ENCODE measurements at places on chromosomes 11 and 22. TPM values are rescaled to one million over a fixed set of nuclear protein-coding genes. Genes with fewer than 3 reads are reported as not detected.

Gene NEAT1
- total RNA-seq = 1,138 TPM

Gene PIH1D2
- 5.5 TPM for total RNA-seq

Gene FAT3
- 13.9 TPM for total RNA-seq

Gene VSIG10L2
- 0.39 TPM for total RNA-seq

Gene ENTHD1
- total RNA-seq = under 0.01 TPM

Gene MPPED2
- total RNA-seq = 3.4 TPM

Gene PNPLA5
- total RNA-seq = 0.13 TPM

Gene MOV10L1
- 0.43 TPM for total RNA-seq

Gene KDM4E
- not detected for total RNA-seq

Gene MRGPRE
- 0.78 TPM for total RNA-seq

Gene CHADL
- total RNA-seq = 1.5 TPM

Gene SPDYC
- not detected for total RNA-seq

Gene UBQLN3
- 0.13 TPM for total RNA-seq

Gene OR51E2
- total RNA-seq = not detected

Gene KRTAP5-9
- total RNA-seq = not detected

Gene CNTF
- total RNA-seq = 1.5 TPM

Gene IRAG1
- 2.1 TPM for total RNA-seq

Gene CXCR5
- not detected for total RNA-seq

Gene RAC2
- total RNA-seq = 5.4 TPM

Gene CSNK2A3
- total RNA-seq = 2.7 TPM

Gene C11orf16
- total RNA-seq = not detected

Gene AQP11
- total RNA-seq = 0.78 TPM

Gene MUC5B
- total RNA-seq = not detected

Gene TCP11L1
- total RNA-seq = 33.8 TPM

Gene FKBP2
- 32.5 TPM for total RNA-seq

Gene MYRF
- total RNA-seq = under 0.01 TPM

Gene PTPRCAP
- total RNA-seq = 0.11 TPM

Gene PPP6R3
- 147 TPM for total RNA-seq

Gene BATF2
- 1.4 TPM for total RNA-seq

Gene KIRREL3
- total RNA-seq = 1.6 TPM

Gene OR4A15
- not detected for total RNA-seq

Gene FADS3
- total RNA-seq = 60.9 TPM

Gene PEX16
- 21.2 TPM for total RNA-seq

Gene GAL
- total RNA-seq = not detected

Gene RTN4RL2
- total RNA-seq = not detected

Gene OR8K1
- not detected for total RNA-seq

Gene TMEM126A
- total RNA-seq = 54.9 TPM

Gene GGA1
- total RNA-seq = 31.5 TPM

Gene EFCAB6
- total RNA-seq = 5.9 TPM

Gene CCDC85B
- 57.9 TPM for total RNA-seq

Gene TBX1
- not detected for total RNA-seq

Data from articular chondrocyte of knee joint (primary cell).